ENCODE measurements at places on chromosomes 3 and 15.

GRCh38 chr3:184932777-184933176 lies 120.8 kb downstream of the VPS8 start:
- DNase-seq = no peak

GRCh38 chr15:77266708-77267386 lies 153.1 kb downstream of the PEAK1 start:
- no peak for DNase-seq

GRCh38 chr3:176663837-176664831 lies 533.1 kb downstream of the TBL1XR1 start:
- DNase-seq = no peak

DNA sequence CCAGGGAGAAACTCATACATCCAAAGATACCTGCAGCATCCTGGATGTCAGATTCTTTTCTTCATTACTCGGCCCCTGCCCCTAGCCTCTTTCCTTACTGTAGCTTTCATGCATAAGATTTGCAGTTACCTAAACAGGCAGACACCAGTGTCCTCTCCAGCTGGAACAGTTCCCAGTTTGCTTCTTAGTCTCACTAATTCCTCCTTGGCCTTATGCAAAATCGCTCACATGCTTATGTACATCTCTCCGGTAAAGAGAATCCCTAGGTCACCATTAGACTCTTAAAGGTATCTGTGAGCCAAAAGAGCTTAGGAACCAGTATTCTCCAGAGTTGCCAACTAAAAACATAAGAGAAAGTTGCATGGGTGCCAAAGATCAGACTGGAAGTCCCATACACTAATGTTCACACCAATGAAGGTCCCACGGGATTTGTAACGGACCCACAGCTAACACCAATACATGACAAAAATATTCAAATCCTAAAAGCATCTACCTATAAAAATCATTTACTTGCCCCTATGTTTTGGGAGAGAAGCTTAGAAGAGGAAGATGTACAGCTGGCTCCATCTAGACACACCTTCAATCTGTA lies 66.6 kb downstream of the CBLB start:
- no peak for DNase-seq

DNA sequence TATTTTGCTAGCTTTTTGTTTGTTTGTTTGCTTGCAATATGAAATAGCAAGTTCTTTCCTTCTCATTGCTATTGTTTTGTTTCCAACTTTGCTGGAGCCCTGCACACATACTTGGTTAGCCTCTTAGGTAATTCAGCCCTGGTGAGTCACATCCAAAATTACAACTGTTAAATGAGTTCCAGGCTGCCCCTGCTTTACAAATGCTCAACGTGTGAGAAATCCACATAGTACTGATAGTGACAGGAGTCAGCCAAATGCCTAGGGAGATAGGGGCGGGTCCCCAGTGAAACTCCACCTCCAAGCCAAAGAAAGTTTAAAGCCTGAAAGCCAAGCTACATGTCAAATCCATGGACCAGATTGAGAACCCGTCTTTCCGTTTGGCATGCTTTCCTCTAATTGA lies 81.3 kb upstream of the RNF7 start:
- DNase-seq = no peak

DNA sequence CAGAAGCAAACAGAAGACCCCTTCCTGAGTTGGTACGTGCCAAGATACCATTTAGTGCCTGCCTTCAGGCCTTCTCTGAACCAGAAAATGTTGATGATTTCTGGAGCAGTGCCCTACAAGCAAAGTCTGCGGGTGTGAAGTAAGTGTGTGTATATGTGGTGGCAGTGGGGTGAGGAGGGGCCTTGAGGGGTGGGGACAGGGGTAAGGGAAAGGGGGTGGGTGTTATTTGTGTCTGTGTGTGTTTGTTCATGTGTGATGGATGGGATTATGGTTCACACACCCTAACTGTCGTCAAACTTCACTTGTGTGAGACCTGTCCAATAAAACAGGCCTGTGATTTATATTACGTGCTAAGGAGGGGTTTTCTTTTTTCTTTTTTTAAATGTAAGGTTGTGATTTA lies 92.2 kb downstream of the USP13 start:
- no peak for DNase-seq

DNA sequence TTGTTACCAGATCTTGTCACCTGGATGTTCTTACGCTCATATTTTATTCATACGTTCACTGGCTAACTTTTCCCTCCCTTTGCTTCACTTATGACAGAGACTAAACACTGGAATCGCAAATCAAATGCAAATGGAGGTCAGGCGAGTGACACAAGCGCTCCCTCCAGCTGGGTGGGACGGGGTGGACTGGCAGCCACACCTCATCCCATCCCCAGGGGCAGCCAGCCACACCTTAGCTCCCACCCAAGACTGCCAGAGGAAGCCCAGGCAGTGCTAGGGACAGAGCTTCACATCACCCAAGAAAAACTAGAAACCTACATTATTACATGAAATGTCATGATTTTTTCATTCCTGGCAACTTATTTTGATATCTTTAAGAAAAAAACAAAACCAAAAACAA lies 366.2 kb downstream of the ERC2 start:
- no peak for DNase-seq

DNA sequence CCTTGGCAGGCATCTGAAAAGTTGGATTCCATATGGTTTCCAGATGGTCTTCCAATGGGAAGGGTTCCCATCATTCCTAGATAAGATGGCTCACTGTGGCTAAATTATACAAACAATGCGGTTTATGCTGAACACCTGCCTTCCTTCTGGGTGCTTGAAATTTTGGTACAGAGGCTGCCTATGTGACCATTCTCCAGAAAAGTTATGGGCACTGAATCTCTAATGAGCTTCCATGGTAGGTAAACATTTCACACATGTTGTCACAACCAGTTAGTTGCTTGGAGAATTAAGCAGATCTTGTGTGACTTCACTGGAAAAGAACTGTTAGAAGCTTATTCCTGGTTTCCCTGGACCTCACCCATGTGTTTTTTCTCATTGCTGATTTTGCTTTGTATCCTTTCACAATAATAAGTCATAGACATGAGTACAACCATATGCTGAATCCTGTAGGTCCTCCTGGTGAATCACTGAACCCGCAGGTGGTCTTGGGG lies 30.1 kb downstream of the PLOD2 start:
- no peak for DNase-seq

DNA sequence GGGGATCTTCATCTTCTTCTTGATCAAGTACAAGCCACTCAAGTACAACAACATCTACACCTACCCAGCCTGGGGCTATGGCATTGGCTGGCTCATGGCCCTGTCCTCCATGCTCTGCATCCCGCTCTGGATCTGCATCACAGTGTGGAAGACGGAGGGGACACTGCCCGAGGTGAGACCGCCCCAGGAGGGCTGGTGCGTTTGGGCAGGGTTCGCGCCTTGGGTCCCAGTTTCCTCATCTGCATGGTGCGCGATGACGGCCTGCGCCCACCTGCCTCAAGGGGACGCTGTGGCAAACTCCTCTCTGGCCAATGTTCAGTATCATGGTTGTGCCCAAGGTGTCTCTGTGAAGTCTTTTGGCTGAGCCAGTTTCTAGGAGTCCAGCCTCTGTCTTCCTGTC lies 57.5 kb upstream of the SLC6A1 start:
- DNase-seq = no peak

DNA sequence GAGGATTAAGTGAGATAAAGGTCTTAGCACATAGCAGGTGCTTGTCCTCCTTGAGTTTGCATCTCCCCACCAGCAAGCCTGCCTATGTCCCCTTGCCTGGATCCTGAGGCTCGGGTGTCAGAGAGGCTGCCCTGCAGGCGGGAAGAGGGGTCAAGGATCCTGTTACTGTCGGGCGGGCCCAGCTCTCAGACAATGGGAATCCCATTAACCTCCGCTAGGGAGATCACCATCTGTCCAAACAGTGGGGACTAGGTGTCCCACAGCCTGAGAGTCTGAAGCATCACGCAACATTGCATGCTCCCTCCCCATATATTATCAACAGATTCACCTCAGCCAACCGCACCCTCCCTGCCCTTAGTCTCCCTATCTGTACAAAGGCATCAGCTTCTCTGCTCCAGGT lies 151.4 kb downstream of the FBLN2 start:
- no peak for DNase-seq

DNA sequence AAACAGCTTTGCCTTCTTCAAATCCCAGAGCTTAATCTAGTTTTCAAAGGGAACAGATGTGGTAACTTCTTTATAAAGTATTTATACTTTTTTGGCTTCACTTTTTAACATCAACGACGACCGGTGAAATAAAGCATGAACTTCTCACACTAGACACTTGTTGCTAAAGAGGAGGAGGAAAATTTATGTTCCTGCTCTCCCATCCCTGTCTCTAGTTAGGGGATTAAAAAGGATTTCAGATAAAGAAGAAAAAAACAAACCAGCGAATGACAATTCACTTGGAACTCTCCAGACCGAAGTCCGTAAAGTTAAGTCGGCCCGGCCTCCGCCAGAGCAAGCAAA lies 672 bp downstream of the NEDD4 start:
- no peak for DNase-seq

DNA sequence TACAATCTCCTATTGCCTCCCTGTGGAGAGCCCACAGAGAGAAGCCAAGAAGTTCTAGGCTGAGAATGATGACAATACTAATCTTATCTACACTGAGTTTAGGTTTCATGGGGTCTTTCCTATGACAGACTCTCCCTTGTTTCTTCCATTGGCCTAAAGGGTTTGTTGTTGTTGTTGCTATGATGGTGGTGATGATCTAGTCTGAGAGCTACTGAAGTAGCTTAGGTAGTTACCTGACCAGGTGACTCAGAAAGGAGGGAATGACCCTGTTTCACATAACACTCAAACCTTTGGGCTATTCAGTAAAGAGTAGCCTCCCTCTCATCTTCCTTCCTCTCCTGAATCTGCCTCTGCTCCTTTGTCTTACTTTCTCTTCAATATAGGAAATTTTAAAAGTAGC lies 170.2 kb downstream of the GMNC start:
- no peak for DNase-seq

DNA sequence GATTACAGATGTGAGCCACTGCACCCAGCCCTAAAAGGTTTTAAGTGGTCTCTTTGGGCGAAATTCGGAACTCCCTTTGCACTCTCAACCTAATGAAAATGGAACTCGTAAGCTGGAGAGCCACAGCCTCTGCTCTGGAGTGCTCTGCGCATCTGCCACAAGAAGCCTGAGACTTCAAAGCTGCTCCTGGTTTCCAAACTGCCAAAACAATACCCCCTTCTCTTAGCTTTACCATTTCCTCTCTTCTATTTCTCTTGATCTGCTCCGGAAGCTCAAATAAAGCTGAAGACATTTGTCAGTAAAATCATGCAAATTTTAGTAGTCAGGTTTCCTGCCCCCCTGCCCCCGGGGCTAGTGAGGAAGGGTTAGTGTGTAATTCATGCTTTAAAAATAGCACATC lies 312.7 kb downstream of the MFSD1 start:
- DNase-seq = no peak

GRCh38 chr3:175585898-175586297 lies 726.8 kb downstream of the NAALADL2 start:
- DNase-seq = no peak

GRCh38 chr15:97966924-97967620 lies 6.6 kb downstream of the ARRDC4 start:
- DNase-seq = no peak

DNA sequence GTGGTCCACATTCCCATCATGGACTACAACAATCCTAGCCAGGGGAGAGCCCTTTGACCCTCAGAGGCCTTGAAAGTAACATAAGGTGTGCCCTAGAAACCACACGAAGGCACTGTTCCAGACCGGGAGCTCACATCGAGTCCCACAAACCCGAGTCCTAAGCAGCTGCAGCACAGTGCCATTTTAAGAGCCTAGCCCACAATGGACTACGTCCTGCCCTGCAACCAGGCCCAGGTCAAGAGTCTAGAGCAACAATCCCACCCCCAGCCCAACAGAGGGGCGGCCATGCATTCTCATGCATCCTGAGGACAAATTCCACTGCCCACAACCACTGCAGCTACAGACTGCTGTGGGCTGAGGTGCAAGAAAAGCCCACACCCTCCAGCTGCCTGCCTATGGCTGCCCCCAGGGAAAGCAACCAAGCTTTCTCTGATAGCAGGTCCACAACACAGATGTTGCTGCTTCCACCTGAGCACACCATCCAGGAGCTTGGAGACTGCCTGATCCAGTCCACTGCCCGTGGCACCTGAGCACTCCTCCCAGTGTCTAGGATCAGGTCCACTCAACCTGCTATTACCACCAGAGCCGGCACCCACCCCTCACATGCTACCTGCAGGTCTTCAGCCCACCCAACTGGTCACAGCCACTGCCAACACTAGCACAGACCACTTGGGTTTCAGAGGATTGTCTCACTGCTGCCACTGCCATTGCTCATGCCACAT lies 56.8 kb downstream of the IGSF11 start:
- DNase-seq = no peak

GRCh38 chr15:26983822-26984221 lies 12.8 kb downstream of the GABRG3 start:
- no peak for DNase-seq

DNA sequence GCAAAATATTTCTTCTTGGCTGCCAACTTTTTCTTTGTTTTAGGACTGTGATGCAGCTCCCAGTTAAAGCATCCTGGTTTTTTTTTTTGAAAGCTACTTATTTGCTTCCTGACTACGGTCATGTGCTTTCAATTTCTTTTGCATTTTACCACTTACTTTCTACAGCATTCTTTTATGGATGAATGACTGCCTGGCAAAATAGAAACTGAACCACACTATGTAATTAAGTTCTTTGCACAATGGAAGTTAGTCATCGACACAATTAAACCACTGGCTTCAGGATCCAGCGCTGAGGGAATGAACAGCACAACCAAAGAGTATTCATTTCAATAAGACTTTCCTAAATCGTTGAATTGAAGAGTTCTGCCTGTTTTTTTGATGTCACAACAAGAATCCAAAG lies 82.2 kb upstream of the EPHA3 start:
- no peak for DNase-seq

- no peak for DNase-seq
Observed at GRCh38 chr15:31248263-31248662, 78.4 kb upstream of the KLF13 start.

DNA sequence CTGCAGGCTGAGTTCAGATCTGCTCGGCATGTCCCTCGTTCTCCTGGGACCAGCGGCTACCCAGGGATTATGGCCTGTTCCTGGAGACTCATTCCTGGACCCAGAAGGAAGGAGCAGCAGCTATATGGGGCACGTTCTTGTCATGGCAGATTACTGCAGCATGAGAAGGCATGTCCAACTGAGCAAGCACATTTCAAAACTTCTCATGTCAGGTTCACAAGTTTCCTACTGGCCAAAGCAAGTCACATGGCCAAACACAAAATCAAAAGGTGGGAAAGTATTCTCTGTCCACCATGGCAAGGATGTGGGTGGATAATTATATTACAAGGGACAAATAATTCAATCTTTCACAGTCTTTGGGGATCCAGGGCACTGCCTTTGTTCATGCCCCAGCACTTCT lies 71.9 kb upstream of the C15orf39 start:
- DNase-seq = no peak

DNA sequence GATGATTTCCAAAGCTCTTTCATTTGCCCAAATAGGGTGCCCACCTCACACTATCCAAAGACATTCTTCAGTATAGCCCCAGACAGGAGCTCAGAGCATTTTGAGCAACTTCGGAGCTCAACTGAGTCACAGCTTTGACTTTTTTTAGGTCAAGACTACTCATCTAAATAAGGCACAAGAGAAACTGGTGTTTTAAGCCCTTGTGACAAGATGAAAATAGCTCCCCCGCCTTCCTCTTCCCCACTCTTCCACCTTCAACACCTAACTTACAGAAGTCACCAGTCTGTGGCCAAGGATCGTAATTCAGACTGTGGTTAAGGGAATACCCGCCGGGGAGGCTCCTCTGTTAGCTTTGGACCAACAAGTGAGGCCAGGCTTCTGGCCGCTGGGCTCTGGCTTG lies 60.4 kb upstream of the CA12 start:
- DNase-seq = no peak
